Endothelial cell of umbilical vein (primary cell): ENCODE measurements at places on chromosomes 16 and 17. TPM values are rescaled to one million over a fixed set of nuclear protein-coding genes. Genes with fewer than 3 reads are reported as not detected.

MEOX1 gene
- total RNA-seq, result 0.14 TPM in 1 of 2 replicates, not detected in the other

EXOC3L1 gene
- 10.8 and 19.4 TPM in 2 replicates for total RNA-seq

NEUROD2 gene
- not detected in 2 replicates for total RNA-seq

SOX9 gene
- total RNA-seq, result not detected in 2 replicates

KRT36 gene
- total RNA-seq, result not detected in 2 replicates

RNF43 gene
- not detected in 2 replicates for total RNA-seq

KRTAP2-1 gene
- total RNA-seq, result not detected in 2 replicates

PRR15L gene
- not detected in 2 replicates for total RNA-seq

OTOA gene
- 0.22 TPM in 1 of 2 replicates, not detected in the other for total RNA-seq

HAP1 gene
- total RNA-seq, result 0.23 and 0.24 TPM in 2 replicates

RMI2 gene
- 7.7 and 11.1 TPM in 2 replicates for total RNA-seq
